ENCODE measurements at places on chromosomes 12 and 14. TPM values are rescaled to one million over a fixed set of nuclear protein-coding genes. Genes with fewer than 3 reads are reported as not detected.
A peak's percentile ranks its signal among the peaks of the same experiment; 100 is the strongest.

DNA sequence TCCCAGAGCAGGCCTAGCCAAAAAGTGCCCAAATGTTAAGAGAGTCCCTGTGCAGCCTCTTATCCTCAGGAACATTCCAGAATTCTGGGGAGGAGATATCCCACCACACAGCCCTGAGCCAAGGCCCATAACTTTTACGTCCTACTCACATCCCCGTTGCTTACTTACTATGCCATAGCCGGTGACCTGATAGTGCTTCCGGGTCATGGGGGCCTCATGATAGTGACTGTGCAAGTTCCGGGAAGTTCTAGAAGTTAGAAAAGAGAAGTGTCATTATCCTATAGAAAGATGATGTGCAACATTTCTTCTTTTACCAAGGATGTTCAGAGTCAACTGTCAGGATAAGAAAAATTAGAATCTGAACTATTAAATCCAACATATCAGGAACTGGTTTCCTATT, 15.6 kb upstream of the NGB start:
- no peak for DNase-seq

GRCh38 chr14:96762650-96763049, 34.5 kb upstream of the VRK1 start:
- DNase-seq: no peak

DNA sequence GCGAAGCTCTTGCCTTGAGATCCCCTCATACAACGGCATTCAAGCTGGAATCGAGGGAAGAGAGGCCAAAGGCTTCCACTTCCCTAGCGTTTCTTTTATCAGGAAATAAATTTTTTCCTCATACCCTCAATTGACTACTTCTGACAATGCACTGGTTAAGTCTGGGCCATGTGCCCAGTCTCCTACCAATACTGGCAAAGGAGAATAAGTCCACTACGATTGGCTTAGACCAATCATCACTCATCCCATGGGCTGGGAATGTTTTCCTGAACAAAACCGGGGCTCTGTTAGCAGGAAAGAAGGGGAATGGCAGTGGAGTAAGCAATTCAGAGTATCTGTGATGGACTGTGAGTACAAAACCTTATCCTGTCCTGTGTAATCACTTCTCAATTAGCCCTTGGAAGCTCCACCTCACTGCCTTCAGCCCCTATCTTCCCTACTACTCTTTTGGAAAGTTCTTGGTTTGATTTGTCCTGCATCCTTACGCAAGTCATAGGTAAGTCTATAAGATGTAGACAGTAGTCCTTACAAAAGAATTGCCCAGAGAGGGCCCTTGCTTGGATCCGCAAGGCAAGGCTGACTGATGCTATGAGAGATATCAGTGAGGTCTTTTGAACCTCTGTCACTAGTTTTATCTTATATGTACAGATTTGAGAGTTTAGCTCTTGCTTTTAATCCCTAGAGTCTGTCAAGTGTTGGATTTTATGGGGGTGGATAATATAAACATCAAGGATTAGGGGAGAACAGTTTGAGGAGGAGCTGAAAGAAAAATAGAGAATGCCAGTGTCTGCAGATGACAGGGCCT, 36.3 kb upstream of the CDK17 start:
- no peak for DNase-seq

- DNase-seq: no peak
These were observed 159.2 kb downstream of the TGFB3 start for GRCh38 chr14:75822522-75823141.

DNA sequence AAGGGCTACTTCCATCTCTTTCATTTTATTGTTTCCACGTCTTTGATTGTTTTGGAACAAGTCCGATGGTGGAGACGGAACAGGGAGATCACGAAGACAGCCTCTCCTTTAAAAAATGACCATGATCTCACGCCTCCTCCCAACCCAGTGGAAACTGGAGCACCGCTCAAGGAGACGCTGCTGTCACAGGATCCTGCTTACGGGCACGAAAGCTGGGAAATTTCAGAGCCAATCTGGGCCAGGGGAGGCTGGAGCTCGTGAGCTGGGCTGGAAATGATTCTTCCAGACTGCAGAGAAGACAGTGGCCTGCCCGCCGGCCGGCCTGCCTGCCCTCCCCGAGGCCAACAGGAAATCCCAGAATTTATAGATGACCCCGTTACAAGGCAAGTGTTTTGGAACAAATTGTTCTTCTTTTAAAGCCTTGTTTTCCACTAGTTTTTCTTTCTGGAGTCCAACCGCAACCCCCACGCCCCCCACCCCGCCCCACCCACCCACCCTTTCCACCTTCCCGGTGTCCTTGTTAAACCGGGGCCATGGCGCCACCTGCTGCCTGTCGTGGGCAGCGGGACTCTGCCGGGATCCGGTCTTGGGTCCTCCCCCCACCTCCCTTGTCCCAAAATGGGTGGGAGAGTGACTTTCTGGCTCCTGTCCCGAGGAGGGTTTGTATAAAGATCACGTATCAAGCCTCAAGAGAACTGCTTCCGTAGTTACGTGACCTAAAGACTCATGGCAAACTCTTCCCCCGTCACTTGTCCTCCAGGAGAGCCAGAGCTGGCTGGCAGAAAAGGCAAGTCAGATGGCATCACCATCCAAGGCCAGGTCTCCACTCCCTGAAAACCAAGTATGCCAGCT, 40.3 kb downstream of the MAP1LC3B2 start:
- DNase-seq: peak; percentile 59

DNA sequence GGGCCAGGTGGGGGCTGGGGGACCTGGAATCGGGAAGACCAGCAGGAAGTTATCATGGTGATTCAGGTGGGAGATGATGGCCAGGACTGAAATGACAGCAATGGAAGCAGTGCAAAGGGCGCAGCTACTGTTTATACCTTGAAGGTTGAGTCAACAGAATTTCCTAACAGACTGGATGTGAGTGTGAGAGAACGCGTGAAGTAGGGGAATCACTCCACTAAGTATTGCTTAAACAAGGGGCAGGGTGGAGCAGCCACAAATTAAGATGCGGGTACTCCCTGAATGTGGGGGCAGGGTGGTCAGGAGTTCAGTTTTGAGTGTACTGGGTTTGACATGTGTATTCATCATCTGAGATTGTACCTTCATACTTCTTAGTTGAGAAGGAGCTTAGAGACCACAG, 45.1 kb downstream of the MYF5 start:
- no peak for DNase-seq

DNA sequence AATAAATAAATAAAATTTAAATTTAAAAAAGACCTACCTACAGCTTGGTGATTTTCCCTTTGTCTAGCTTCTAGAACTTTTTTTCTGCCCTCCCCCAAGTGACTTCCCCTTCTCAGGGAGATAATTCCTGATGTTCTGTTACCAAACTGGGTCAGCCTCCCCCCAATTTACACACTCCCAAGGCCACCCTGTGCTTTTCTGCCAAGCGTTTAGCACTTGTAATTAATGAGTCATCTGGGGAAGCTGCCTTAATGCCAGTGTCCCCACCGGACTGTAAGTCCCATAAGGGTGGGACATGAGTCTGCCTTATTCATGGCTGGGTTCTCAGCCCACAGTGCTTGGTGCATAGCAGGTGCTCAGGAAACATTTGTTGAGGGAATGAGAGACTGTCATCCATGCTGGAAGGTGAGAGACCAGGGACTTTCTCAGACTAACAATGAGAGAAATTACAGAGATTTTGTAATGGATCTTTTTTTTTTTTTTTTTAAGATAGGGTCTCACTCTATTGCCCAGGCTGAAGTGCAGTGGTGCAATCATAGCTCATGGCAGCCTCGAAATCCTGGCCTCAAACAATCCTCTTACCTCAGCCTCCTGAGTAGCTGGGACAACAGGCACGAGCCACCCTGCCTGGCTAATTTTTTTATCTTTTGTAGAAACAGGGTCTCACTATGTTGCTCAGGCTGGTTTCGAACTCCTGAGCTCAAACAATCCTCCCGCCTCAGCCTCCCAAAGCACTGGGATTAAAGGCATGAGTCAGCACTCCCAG, 106.8 kb downstream of the PHETA1 start:
- no peak for DNase-seq

DNA sequence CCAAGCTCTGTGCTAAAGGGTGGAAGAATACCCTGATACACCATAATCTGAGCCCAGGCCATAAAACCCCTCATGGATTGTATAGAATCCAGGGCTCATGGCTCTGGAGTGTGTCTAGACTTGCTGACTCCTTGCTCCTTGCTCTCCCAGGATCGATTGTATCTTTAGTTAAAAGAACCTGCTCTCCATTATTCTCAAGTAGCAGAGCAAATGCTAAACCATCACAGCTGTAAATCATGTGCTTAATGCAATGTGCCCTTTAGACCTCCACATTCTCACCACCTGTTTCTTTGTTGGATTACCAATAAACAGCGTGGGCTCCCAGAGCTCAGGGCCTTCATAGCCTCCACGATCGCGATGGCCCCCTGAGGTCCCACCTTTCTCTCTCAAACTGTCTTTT, 411.6 kb upstream of the FBXO33 start:
- DNase-seq: no peak

The MMP17 gene
- 1.2 TPM for polyA plus RNA-seq

The SPATS2 gene
- 51.0 TPM for polyA plus RNA-seq

The CCDC198 gene
- polyA plus RNA-seq: 241 TPM

The RD3L gene
- not detected for polyA plus RNA-seq

The POP5 gene
- 48.0 TPM for polyA plus RNA-seq

The PLEKHG7 gene
- 0.49 TPM for polyA plus RNA-seq

The SUDS3 gene
- 49.4 TPM for polyA plus RNA-seq

The YBX3 gene
- polyA plus RNA-seq: 254 TPM

The TAS2R8 gene
- not detected for polyA plus RNA-seq

All from renal cortex interstitium (tissue), 15 donors.